Effector memory CD4-positive, alpha-beta T cell (primary cell): ENCODE measurements at places on chromosomes 3 and 15.

GRCh38 chr3:119236756-119237155 lies 3.9 kb downstream of the B4GALT4 start:
- H3K36me3 ChIP-seq, result peaks cover 20% of the 10 kb centered on the region

GRCh38 chr3:107826727-107827126 lies 264.1 kb downstream of the CD47 start:
- no peak for DNase-seq
- H3K27ac ChIP-seq, result no peak overlapping the region
- H3K4me3 ChIP-seq, result no peak overlapping the region
- no peaks in the 10 kb centered on the region for H3K36me3 ChIP-seq
- H3K27me3 ChIP-seq, result no peaks in the 10 kb centered on the region
- no peaks in the 10 kb centered on the region for H3K4me1 ChIP-seq

GRCh38 chr3:105401691-105402149 lies 35.0 kb downstream of the ALCAM start:
- H3K27ac ChIP-seq, result no peak overlapping the region
- no peaks in the 10 kb centered on the region for H3K4me1 ChIP-seq
- no peak overlapping the region for H3K4me3 ChIP-seq
- H3K36me3 ChIP-seq, result no peaks in the 10 kb centered on the region
- H3K27me3 ChIP-seq, result no peaks in the 10 kb centered on the region

- H3K27me3 ChIP-seq, result no peaks in the 10 kb centered on the region
- no peak overlapping the region for H3K27ac ChIP-seq
- no peak for DNase-seq
- no peak overlapping the region for H3K4me3 ChIP-seq
These were observed 117.1 kb upstream of the TJP1 start for GRCh38 chr15:29939404-29939803.

- no peaks in the 10 kb centered on the region for H3K36me3 ChIP-seq
- DNase-seq, result no peak
- no peak overlapping the region for H3K4me3 ChIP-seq
- no peaks in the 10 kb centered on the region for H3K4me1 ChIP-seq
- no peaks in the 10 kb centered on the region for H3K27me3 ChIP-seq
These were observed 109.2 kb downstream of the EPHB1 start for GRCh38 chr3:134904241-134904771.

DNA sequence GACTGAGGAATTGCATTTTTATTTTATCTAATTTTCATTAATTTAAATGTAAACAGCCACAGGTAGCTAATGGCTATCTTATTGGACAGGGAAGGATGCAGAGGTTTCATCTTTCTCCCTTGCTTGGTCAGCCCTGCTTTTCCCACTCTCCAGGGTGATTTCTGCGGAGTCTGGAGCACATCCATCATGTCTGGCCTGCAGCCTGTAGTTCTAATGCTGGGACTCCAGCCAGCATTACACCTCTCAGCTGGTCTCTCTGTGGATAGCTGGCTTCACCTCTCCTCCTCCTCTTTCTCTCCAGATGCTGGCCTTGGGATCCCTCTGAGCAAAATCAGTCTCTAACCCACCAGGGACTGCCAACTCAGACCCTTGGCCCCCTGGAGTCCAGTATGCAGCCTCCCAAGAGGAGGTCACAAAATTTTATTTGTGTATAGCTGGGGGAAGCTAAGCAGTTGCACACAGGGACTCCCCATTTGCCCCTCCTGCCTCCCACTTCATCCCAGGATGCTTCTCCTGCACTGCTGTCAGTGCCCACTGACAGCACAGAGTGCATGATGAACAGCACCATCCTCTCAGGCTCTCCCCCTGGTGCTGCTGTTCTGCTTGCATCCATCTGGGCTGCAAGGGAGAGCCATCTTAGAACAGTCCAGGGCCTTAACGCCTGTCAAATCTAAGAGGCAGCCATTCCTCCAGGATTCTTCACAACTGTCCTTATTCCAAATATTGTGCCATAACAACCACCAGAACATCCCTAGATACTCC lies 1.7 kb downstream of the BFSP2 start:
- no peaks in the 10 kb centered on the region for H3K27me3 ChIP-seq
- no peak for DNase-seq
- no peaks in the 10 kb centered on the region for H3K36me3 ChIP-seq
- no peak overlapping the region for H3K27ac ChIP-seq
- H3K4me1 ChIP-seq, result no peaks in the 10 kb centered on the region

GRCh38 chr15:51203797-51204196 lies 109.1 kb upstream of the TNFAIP8L3 start:
- DNase-seq, result no peak
- H3K27me3 ChIP-seq, result no peaks in the 10 kb centered on the region
- H3K4me1 ChIP-seq, result no peaks in the 10 kb centered on the region
- no peak overlapping the region for H3K27ac ChIP-seq
- no peaks in the 10 kb centered on the region for H3K36me3 ChIP-seq

DNA sequence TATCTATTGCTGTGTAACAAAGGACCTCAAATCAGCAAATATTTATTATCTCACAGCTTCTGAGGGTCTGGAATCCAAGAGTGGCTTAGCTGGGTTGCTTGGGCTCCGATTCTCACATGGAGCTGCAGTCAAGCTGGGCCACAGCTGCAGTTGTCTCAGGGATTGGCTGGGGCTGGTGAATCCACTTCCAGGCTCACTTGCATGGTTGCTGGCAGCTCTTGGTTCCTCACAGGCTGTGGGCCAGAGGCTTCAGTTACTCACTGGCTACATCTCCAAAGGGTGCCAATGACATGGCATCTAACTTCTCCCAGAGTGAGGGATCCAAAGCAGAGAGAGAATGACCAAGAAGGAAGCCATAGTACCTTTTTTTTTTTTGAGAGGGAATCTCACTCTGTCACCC lies 13.9 kb upstream of the SYNM start:
- no peaks in the 10 kb centered on the region for H3K27me3 ChIP-seq
- H3K4me3 ChIP-seq, result no peak overlapping the region
- H3K36me3 ChIP-seq, result no peaks in the 10 kb centered on the region
- H3K4me1 ChIP-seq, result no peaks in the 10 kb centered on the region

DNA sequence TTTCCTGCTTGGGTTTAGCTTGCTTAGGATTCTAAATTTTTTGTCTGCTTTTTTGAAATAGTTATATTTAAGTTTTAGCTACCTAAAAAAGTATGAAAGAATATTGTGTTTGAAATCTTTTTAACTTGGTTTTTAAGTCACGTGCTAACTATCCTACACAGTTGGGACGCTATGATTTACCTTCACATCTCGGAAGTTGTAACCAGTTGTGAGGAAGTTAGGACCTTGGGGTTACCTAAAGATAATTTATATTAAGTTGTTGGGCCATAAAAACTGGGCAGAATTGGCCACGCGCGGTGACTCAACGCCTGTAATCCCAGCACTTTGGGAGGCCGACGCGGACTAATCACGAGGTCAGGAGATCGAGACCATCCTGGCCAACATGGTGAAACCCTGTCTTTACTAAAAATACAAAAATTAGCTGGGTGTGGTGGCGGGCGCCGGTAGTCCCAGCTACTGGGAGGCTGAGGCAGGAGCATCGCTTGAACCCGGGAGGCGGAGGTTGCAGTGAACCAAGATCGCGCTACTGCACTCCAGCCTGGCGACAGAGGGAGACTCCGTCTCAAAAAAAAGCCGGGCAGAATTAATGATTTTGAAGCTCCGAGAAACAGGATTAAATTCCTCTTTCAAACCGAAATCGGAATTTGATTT lies 1.0 kb downstream of the ZFAND6 start:
- peaks cover 12% of the 10 kb centered on the region for H3K4me1 ChIP-seq
- H3K4me3 ChIP-seq, result peak overlapping the region; percentile 68
- no peak for DNase-seq
- H3K27ac ChIP-seq, result peak overlapping the region; percentile 74
- H3K36me3 ChIP-seq, result no peaks in the 10 kb centered on the region

DNA sequence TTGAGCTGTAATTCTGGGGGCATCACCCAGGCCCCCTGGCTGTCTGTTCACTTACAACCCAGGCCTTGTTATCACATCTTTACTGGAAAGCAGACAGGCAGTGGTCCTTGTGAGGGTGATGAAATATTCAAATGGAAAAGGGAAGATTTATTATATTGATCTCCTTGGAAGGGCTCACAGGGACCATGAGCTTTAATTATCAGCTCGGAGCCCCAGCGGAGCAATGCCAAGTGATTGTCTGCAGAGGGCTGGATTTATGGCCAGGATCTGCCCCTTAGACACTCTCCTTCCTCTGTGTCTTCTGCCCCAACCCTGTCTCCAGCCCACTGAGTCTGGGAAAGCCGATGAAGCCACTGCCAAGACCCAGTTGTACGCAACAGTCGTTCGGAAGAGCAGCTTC lies 31.9 kb downstream of the CCDC33 start:
- no peak overlapping the region for H3K4me3 ChIP-seq
- no peak for DNase-seq
- no peaks in the 10 kb centered on the region for H3K27me3 ChIP-seq
- H3K4me1 ChIP-seq, result no peaks in the 10 kb centered on the region

DNA sequence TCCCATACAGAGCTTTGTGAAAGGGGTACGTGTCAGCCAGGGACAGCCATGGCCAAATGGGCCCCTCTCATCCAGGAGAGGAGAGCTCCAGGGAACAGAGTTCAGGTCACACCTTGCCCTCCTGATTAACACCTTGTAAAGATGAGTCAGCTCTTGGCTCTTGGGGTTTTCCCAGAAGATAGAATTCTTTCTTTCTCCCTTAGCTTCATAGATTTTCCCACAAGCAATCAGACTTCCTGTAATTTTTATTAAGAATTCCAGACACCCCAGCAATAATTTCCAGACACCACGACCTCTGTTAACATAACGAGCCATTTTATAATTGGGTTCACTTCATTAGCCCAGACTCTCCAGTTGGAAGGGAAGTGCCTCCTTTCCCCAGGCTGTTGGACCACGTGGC lies 86.4 kb downstream of the LRTM1 start:
- no peaks in the 10 kb centered on the region for H3K4me1 ChIP-seq
- no peaks in the 10 kb centered on the region for H3K27me3 ChIP-seq
- DNase-seq, result no peak
- no peaks in the 10 kb centered on the region for H3K36me3 ChIP-seq

DNA sequence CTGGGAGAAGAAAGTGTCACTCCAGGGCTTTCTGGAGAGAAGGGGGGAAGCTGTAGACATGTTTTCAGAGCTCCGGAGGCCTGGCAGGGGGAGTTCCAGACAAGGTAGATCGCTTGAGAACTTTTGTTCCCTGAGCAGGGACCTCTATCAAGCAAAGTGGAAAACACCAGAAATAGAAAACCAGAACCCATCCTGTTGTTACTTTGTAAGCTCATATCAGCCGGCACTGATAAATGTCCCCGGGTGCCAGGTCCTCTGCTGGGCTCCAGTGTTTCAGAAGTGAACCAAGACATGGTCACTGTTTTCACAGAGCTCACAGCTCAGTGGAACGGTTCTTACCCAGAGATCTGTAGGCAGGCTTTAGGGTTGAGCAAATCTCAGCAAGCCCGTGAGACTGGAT lies 13.5 kb downstream of the HDDC3 start:
- H3K27me3 ChIP-seq, result no peaks in the 10 kb centered on the region
- no peak overlapping the region for H3K4me3 ChIP-seq
- no peaks in the 10 kb centered on the region for H3K4me1 ChIP-seq
- no peak for DNase-seq
- no peak overlapping the region for H3K27ac ChIP-seq

GRCh38 chr15:51970132-51970817 lies 1.3 kb downstream of the LEO1 start:
- no peaks in the 10 kb centered on the region for H3K27me3 ChIP-seq
- peak overlapping the region; percentile 77 for H3K27ac ChIP-seq
- peaks cover 6% of the 10 kb centered on the region for H3K36me3 ChIP-seq
- H3K4me3 ChIP-seq, result no peak overlapping the region
- no peak for DNase-seq
- no peaks in the 10 kb centered on the region for H3K4me1 ChIP-seq

DNA sequence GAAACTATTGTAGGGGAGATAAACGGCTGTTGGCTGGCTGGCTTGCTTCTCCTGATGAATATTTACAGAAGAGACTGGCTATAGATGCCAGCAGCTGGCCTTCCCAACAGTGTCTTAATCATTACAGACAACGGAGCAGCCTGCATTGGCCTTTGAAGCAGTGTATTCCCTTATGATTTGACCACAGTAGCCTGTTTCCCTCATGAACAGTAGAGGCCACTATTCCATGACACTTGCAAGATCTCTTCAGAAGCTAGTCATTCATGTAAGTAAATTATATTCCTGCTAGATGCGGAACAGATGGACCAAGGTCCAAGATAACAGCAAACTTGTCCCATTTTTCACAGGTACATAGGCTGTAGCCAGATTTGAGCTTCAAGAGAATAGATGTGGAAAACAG lies 47.3 kb downstream of the TMCO5A start:
- no peak overlapping the region for H3K4me3 ChIP-seq
- H3K27me3 ChIP-seq, result no peaks in the 10 kb centered on the region

- no peaks in the 10 kb centered on the region for H3K36me3 ChIP-seq
- no peaks in the 10 kb centered on the region for H3K27me3 ChIP-seq
- H3K27ac ChIP-seq, result no peak overlapping the region
- no peak for DNase-seq
These were observed 27.0 kb upstream of the VILL start for GRCh38 chr3:37963635-37964034.

DNA sequence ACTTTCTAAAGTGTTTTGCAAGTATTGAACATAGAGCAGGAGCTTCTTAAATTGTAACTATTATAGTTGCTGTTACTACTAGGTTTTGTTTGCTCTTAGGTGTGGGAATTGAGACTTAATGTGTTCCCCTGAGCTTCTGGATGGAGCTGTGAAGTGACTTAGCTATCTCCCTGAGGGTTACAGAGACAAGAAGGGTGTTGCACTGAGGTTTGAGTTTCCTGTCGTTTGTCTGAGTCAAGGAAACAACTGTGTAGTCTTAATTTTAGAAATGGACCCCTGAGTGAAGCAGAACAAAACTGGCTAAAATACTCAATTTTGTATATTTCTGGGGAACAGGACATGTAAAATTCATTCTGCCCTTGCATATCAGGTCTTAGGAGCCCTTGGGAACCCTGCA lies 20.4 kb downstream of the TTC21A start:
- H3K27ac ChIP-seq, result no peak overlapping the region
- peaks cover 17% of the 10 kb centered on the region for H3K4me1 ChIP-seq
- DNase-seq, result no peak
- no peaks in the 10 kb centered on the region for H3K36me3 ChIP-seq
- H3K4me3 ChIP-seq, result no peak overlapping the region

DNA sequence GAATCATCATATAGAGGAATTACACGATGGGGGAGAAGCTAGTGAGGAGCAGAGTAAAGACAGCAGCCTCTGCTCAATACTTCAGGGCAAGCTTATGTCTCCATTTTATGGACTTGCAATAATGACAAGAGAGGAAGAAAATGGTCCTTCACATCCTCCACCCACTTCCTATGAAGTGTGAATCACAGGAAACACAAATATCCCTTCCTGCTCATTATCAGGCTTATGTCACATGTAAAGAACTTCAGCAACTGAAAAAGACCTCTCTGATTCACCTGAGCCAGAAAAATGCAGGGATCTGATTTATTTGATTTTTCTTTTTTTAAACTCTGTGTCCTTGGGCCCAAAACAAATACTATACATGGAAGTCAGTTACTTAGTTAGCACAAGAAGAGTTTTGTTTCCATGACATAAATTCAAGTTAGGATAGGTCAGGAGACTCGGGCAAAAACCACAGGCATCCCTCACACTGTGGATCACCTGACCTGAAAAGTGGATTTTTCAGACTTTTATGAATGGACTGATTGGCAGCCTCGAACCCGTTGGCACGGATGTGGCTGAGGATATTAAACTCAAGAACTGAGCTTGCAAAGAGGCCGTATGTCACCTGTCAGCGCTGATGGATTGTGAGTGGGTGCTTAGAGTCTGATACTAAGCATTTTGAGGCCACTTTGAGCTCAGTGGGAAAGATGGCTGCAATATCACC lies 620.8 kb upstream of the MDFIC2 start:
- H3K4me3 ChIP-seq, result no peak overlapping the region
- no peak overlapping the region for H3K27ac ChIP-seq
- H3K36me3 ChIP-seq, result no peaks in the 10 kb centered on the region
- no peaks in the 10 kb centered on the region for H3K27me3 ChIP-seq
- DNase-seq, result no peak

- no peak overlapping the region for H3K4me3 ChIP-seq
- no peak for DNase-seq
- H3K27ac ChIP-seq, result no peak overlapping the region
- no peaks in the 10 kb centered on the region for H3K4me1 ChIP-seq
These were observed 92.0 kb upstream of the SLC6A11 start for GRCh38 chr3:10723991-10724390.
